SHP77 (cell line): ENCODE measurements at places on chromosomes 7 and 10.

- no peak for DNase-seq
Observed at GRCh38 chr7:3033136-3033535, 10.5 kb downstream of the CARD11 start.

DNA sequence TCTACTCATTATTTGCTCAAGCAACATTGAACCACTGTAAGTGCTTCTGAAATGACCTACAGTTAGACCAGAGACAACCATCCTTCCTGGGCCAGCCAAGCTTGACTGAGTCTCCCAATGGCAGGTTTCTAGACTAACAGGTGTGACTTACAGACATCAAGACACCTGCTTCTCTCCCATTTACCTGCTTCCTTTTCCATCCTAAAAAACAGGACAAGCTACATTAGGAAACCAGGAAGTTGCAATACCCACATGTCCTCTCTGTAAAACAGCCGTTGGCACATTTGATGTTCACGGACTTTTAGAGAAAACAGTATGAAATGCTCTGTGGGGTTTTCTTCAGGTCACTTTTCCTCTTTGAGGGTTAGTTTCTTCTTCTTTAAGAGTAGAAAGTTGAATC lies 4.0 kb downstream of the HECW1 start:
- no peak for DNase-seq

GRCh38 chr7:69561266-69561960 lies 36.9 kb upstream of the AUTS2 start:
- DNase-seq: no peak

GRCh38 chr7:125675640-125676039 lies 746.0 kb upstream of the POT1 start:
- no peak for DNase-seq

DNA sequence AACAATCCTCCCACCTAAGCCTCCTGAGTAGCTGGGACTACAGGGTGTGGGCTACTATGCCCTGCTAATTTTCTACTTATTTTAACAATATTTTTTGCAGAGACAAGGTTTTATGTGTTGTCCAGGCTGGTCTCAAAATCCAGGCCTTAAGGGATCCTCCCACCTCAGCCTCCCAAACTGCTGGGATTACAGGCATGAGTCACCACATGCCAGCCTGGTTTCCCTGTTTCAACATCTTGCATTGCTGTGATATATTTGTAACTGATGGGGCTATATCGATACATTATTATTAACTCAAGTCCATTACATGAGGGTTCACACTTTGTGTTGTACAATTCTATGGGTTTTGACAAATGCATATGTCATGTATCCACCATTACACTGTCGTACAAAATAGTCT lies 41.9 kb upstream of the OGDHL start:
- no peak for DNase-seq

DNA sequence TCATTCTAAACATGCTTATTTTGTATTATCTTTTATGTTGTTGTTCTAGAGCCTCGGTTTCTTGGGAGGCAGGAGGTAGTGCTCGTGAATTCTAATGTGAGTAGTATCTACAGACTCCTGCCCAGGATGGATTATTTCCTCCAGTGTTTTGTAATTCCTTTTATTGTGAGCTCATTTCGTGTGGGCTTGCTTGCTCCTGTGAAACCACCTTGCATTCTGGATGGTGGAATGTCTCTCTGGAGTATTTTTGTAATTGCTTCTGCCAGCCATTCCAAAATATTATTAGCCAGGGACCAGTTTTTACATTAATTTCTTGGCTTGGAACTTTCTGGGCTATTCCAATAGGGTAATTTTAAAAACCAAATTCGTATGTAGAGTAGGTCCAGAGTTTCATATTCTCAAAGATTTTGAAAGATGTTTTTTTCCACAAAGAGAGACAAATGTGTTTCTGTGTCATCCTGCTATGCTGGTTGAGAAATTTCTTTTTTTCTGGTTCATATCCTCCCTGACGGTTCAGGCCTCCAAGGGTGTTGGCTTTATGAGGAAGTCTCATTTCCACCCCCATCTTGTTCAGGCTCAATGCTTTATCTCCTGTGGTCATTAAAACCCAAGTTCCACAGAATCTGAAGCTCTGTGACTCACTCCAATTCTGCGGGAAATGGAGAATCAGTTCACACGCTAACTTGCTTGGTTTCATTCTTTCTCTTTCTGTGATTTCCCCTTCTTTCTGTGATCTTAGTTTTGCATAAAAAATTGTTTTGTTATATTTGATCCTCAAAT lies 41.7 kb upstream of the CALD1 start:
- no peak for DNase-seq

GRCh38 chr10:10600004-10600403 lies 417.7 kb upstream of the CELF2 start:
- DNase-seq: no peak

DNA sequence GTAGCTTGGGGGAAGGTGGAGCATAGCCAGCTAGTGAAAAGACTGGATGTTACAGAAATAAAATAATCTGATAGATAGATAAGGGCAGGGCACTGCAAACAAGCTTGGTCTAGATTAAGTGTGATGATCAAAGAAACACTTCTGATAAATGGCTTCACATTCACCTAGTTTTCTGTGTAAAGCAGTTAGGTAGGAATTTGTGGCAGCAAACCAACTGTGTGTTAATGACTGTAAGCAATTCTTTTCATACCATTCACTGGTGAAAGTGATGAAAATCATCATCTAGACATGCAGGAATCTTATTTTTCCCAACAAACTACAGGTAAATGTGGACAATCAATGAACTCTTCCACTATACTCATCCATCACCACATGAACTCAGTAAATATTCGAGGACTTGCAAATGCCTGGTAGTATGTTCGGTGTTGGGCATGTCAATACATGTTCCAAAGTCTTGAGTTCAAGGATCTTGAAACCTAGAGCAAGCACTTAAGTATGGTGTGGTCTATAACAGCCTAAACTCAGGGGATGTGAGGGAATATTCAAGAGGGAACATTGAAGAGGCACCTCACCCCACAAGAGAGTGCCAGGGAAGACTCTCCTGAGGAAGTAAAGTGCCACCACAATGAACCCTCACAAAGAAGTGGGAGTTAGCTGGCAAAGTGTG lies 20.5 kb downstream of the PON3 start:
- DNase-seq: no peak

GRCh38 chr10:49382826-49383225 lies 13.1 kb downstream of the DRGX start:
- no peak for DNase-seq

DNA sequence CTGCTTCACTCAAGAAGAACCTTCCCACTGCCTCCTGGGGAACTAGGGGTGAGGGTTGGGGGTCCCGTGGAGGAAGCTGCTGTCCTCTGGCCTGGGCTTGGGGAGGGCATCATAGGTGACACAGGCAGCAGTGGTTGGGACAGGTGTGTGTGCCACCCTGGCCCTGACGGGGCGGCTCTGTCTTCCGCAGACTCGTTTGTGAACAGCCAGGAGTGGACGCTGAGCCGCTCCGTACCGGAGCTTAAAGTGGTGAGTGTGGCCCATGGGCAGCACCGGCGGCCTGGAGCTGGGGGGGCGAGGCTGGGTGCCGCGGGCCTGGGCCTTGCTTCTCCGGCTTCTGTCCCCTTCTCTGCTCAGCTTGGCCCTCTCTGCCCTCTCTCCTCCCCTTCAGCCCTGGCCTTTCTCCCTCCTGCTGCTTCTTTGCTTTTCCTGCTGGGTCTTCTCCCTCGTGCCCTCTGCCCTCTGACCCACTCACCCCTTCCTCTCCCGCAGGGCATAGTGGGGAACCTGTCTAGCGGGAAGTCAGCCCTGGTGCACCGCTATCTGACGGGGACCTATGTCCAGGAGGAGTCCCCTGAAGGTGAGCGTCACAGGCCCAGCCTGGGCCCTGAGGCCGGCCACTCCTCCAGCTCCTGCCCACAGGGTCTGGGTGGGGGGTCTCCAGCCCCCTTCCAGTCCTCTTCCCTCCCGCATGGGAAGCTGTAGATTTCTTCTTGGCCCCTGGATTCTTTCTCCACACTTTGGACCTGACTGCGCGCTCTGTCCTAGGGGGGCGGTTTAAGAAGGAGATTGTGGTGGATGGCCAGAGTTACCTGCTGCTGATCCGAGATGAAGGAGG lies 30.5 kb downstream of the AGAP3 start:
- DNase-seq: no peak

DNA sequence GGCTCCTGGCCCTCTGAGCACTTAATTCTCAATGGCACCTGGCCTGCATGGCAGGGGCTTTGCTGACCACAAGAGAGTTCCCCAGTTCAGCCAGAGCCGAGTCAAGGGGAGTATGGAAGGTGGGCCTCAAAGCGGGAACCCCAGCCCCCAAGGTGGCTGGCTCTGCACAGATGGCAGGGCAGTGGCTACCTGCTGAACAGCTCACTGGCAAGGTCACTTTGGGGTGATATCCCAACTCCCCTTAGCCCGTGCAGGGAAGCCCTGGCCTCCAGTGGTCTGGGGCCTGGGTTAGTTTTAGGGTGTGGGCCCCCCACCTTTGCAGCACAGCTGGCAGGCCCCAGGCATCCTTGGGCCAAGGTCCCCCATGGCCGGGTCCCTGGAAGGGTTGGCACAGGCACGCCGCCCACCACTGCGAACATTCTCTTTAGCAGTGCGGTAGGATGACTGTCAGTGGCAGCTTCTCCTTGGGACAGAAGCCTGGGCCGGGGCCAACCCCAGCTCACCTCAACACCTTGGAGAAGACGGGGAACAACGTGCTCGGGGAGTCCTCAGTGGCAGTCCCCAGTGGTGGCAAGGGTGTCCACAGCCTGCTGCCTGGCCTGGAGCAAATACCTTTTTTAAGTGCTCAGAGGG lies 36.8 kb downstream of the PPIF start:
- no peak for DNase-seq

DNA sequence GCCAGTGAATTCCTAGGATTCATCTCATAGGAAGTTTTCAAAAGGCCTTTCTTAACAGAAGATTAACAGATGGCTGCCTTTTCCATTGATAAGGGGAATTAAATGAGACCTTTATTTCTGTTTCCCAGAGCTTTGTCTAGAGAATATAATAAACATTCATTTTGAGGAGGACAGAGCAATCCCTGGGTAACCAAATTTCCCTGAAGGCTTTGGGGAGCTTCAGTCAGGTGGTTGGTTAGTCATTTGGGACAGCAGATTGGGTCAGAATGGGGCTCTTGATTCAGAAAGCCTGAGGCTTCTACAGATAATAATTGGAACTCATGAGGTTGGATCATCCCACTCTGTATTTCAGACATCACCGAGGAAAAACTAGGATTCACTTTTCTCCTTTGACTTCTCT lies 21.8 kb downstream of the MXI1 start:
- DNase-seq: no peak

DNA sequence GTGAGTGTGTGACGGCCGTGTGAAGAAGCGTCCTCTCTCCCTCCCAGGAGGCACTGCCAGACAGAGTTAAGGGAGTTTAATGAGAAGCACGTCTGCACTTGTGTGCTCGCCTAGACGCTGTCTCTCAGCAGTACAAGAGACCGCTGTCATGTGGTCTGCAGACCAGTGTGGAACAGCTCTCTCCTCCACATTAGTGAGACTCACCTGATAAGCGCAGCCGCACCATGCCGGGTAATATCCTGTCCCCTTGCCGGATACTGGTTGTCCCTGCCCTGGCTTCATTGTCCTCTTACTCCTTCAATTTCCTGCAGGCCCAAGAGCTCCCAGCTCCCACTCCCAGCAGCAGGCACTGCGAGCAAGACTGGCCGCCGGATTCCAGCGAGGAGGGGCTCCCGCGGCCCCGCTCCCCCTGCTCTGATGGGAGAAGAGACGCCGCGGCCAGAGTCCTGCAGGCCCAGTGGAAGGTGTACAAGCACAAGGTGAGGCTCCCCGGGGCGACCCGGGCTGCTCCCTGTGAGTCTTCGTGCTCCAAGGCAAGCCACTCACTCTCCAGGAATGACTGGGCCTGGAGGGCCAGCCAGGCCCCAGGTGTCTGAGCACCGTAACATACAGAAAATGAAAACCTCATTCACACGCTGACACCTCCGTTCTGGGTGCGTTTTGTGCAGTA lies 33.5 kb upstream of the TTYH3 start:
- no peak for DNase-seq

DNA sequence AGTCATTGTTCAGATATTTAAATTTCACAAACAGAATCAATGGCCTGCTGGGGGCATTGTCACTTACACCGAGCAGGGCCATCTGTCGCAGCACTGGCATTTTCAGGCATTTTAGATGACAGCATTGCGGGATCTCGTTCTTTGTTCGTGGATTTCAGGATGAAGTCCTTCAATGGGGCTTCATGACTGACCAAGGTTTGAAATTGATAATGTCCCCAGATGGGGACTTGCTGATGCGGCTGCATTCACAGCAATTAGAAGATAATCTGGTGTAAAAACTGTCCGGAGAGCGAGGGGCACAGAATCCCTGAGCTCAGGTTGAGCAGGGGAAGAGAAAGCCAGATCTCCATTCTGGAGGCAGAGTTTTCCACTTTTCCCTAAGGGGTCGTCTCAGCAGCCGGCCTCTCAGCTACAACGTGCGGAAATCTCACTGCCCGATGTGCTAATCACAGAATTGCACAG lies 1.9 kb upstream of the C7orf33 start:
- no peak for DNase-seq

- no peak for DNase-seq
Observed at GRCh38 chr10:121500701-121501332, 97.4 kb downstream of the FGFR2 start.
